Stimulated activated CD4-positive, alpha-beta T cell treated with anti-CD3 and anti-CD28 coated beads, Interleukin-1b, Interleukin-23, amount 100 ng/mL, for 24 hours (primary cell): ENCODE measurements at places on chromosomes 4 and X.

- no peak for DNase-seq
Measured at GRCh38 chr4:117971403-117971802, 62.9 kb upstream of the NDST3 start.

GRCh38 chrX:82658492-82658891, 849.6 kb upstream of the POU3F4 start:
- DNase-seq: no peak

DNA sequence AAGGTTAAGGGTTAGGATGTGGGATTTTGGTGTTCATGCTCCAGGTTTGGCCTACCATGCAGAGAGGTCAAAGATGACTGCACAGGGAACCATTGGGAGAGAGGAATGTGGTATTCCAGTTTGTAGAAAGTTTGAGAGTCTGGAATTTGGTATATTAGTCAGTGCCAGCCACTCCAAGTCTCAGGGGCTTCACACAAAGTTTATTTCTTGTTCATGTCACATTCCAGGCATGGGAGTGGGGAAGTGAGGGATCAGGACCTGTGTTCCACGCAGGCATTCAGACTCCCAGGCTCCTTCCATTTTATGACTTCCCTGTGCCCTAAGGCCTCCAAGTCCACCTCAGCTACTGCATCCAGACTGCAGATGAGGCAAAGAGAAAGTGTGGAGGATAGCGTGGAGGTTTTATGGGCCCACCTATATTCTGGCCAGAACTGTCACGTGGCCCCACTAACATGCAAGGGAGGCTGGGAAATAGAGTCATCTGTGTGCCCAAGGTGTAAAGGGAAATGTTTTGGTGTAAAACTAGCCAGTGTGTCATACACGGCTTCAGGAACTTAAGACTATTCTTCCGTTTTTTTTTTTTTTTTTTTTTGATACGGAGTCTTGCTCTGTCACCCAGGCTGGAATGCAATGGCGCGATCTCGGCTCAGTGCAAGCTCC, 140.6 kb upstream of the SCML1 start:
- no peak for DNase-seq

DNA sequence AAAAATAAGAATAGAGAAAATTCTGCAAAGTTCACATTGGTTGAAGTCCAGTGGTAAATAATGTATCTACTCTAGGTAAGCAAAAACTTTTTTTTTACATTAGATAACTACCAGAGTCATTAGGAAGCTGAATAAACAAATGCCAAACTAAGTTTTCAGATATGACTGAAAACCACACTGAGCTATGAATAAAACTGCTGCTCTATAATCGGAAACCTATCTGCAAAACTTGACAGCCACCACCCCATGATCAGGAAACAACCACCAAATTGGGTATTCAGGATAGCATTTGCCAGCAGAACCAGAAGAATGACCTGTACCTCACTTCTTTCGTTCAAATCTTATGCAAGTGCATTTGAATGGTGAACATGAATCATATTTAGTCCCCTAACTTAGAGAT, 173.0 kb upstream of the TET2 start:
- DNase-seq: no peak

- no peak for DNase-seq
Measured at GRCh38 chr4:87031920-87032319, 97.1 kb downstream of the AFF1 start.
